Adrenal gland (tissue), 19 donors: ENCODE measurements at places on chromosomes 5 and 9. TPM values are rescaled to one million over a fixed set of nuclear protein-coding genes. Genes with fewer than 3 reads are reported as not detected.

- no peak overlapping the region for H3K4me3 ChIP-seq
- H3K4me1 ChIP-seq = peaks cover 6% of the 10 kb centered on the region
- no peak for DNase-seq
- H3K27me3 ChIP-seq = peaks cover 2% of the 10 kb centered on the region
Observed at GRCh38 chr5:1378096-1378495, 33.2 kb upstream of the CLPTM1L start.

- no peak for DNase-seq
- no peaks in the 10 kb centered on the region for H3K27me3 ChIP-seq
- no peaks in the 10 kb centered on the region for H3K36me3 ChIP-seq
- H3K4me1 ChIP-seq = peaks cover 49% of the 10 kb centered on the region
Observed at GRCh38 chr9:134066526-134066912, 1.3 kb downstream of the BRD3 start.

DNA sequence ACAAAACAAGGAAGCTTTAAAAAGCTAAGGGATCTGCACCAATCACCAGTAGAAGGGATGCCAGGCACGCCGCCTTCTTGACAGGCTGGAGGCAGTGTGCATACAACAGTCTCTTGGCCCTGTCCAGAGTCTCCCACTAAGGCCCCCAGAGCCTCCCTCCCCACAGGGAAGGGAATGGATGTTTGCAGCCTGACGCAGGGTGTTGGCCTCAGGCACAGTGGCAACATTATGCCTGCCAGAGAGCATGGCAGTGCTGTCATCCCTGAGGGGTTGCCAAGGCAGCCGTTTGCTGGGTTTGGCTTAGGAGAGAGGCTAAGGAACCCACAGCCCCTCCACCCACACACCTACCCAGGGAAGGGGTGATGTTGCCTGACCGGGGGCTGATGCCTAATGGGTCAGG, 4.8 kb downstream of the HBEGF start:
- no peaks in the 10 kb centered on the region for H3K36me3 ChIP-seq
- no peak overlapping the region for H3K27ac ChIP-seq
- no peak for DNase-seq
- no peaks in the 10 kb centered on the region for H3K27me3 ChIP-seq
- H3K4me3 ChIP-seq = no peak overlapping the region

The ANP32B gene
- 156 TPM for polyA plus RNA-seq
